ENCODE measurements at places on chromosomes 7 and 10.

GRCh38 chr10:19828278-19829049 lies 12.2 kb downstream of the PLXDC2 start:
- no peak for ATAC-seq

GRCh38 chr10:80296942-80297341 lies 7.5 kb upstream of the MAT1A start:
- no peak for ATAC-seq

GRCh38 chr7:16933296-16934279 lies 51.8 kb upstream of the AGR3 start:
- ATAC-seq = no peak

DNA sequence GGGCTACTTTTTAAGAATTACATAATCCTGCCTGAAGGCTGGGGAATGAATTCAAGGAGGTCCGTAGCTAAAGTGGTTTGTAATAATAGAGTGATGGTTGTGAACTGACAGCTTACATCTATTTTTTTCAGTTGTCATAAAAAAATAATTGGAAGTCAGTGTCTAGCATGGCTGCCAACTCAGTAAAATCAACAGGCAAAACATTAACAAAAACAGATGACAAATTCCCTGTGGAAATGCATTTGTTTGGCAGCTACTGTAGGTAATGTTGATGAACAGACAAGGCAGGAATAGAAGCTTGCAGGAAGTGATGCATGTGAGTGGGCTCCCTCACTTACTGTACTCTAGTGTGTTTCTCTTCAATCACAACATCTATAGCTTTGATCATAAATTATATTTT lies 766.0 kb upstream of the POT1 start:
- ATAC-seq = no peak

DNA sequence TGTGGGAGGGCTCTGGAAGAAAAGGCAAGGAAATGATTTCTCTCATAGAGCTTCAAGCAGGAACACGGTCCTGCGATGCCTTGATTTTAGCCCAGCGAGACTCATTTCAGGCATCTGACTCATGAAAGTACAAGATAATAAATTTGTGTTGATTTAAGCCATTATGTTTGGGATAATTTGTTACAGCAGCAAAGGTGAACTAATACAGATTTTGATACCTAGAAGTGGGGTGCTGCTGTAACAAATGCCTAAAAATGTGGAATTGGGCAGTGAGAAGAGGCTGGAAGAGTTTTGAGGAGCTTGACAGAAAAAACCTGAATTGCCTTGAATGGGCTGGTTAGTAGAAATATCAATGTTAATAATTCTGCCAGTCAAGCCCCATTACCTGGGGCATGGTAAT lies 44.1 kb upstream of the NRF1 start:
- ATAC-seq = no peak

DNA sequence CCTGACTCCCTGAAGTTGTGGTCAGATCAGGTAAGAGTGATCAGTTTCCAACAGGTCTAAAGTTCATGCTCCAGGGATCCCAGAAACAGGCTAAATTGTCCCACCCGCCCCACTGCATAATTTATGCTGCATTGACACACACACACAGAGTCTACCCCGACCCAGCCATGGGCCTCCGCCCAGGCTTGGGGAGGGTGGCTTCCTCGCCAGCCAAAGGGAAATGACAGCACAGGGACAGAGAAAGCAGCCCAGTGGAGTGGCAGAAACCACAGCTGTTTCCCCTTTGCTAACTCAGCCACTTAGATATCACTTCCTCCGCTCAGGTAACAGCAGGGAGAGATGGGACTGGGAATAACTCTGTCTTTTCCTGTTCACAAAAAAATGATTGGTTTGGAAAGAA lies 9.4 kb downstream of the SH3PXD2A start:
- ATAC-seq = peak; percentile 90

DNA sequence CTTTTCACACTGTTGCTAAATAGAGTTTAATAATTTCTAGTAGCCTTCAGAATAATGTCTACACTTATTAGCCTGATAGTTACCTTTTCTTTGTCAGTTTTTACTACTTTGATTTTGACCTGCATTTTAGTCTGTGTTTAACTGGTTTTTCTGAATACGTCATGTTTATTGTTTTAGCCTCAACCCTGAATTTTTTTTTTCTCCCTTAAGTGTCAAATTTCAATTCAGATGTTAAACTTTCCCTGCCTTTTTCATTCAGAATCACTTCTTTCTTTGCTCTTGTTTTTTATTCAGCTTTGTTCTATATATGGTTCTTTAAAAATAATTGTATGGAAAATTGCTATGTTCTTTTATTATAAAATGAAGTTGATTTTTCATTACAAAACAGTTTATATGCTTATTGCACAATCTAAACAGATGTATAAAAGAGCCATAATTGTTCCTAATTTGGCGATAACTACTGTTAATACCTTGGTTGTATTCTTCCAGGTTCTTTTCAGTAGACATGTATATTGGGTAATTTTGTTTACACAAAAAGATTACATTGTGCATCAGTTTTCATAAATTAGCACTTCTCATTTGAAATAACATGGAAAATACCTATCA lies 159.7 kb downstream of the ADK start:
- ATAC-seq = no peak

DNA sequence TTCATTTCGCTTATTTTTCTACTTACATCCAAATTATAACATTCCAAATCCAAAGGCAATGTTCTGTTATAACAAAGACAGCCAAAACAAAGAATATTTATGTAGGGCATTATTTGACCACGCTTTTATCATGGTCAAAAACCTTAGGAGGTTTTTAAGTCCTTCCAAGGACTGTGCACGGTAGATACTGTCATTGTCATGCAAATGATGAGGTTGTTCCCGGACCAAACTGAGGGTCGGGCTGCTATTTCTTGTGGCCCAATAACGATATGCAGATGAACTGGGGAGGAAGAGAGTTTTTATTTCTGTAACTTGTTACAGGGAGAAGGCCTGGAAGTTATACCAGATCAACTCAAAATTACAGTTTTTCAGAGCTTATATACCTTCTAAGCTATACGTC lies 56.6 kb upstream of the STEAP4 start:
- ATAC-seq = no peak

DNA sequence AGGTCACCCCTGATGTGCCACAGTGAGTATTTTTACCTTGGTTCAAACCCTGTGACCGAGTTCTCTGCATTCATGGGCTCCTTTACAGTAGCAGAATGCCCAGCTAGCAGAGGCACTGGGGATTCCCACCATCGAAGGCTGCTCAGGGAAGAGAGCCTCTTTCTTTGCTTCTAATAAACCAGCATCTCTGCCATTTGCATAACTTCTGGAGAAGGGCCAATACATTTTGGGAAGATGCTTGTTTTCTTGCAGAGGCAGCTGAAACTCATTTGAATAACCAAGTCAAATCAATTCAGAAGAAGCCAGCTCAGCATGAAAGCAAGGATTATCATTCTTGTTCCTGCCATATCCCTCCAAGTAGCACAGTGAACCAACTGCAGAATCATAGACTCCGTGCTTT lies 82.9 kb upstream of the WDR11 start:
- no peak for ATAC-seq

DNA sequence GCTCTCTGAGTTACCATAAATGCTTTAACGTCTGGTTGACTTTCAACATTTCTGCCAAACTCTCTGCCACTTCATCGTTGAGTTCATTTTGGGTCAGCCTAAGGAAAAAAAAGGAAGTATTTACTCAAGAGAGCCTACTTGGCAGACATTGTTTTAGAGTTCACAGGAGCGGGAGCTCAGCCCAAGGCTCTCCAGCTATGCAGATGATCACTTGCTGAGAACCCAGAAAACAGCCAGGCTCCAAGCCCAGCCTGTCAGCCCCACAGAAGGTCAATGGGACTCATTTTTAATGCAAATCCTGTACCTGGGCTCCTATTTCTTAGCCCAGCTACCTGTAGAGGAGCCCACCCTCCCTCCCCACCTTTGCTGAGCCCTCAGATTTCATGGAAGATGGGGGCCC lies 45.5 kb downstream of the NOD1 start:
- ATAC-seq = no peak

DNA sequence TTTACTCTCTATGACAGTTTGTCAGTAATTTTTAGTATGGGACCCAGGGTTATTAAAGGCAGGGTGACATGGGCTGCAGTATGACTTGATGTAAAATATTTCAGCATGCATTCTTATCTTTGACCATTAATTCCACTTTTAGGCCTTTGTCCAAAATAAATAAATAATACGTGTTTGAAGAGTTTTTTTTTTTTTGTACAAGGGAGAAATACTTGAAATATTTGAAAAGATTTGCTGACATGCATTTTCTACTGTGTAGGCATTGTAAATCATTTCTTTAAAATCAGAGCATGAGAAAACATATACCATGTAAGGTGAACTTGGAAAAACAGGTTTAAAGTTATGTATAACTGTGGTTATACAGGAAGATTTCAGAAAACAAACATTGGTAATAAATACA lies 23.5 kb downstream of the NRG3 start:
- no peak for ATAC-seq

DNA sequence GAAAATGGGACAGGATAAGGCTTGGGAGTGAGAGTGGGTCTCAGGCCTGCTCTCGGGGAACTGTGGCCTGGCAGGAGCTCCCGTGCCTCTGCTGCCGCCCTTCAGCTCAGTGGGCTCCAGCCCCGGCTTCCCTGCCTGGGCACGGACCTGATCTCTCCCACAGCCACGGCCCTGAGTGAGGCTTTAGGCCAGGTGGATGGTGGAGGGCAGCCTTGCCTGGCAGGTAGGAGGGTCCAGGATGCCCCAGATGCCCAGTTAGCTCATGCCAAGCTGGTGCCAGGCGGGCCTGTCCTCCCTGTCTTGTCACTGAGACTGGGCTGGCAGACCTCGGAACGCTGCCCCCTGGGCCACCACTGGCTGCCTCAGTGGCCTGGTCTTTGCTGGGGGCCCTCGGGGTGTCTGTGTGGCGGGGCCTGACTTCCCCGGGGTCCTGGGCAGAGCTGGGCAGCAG lies 116.6 kb downstream of the INPP5A start:
- ATAC-seq = no peak

DNA sequence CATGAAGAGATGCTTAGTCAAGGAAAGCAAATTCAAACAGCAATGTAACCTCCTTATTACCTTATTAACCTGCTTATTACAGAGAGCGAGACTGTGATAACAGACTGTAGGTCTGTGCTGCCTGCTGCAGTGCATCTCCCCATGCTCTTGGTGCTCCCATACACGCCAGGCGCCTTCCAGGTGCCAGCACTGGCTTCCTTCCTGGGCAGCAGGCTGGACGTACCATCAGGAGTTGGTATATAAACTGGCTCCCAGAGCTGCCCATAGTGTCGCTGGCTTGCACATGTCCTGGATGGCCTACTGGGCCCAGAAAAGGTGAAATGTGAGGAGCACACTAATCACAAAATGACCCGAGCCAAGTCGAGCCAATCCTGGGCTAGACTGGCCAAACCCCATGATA lies 13.5 kb downstream of the ATP6V0E2 start:
- ATAC-seq = no peak

DNA sequence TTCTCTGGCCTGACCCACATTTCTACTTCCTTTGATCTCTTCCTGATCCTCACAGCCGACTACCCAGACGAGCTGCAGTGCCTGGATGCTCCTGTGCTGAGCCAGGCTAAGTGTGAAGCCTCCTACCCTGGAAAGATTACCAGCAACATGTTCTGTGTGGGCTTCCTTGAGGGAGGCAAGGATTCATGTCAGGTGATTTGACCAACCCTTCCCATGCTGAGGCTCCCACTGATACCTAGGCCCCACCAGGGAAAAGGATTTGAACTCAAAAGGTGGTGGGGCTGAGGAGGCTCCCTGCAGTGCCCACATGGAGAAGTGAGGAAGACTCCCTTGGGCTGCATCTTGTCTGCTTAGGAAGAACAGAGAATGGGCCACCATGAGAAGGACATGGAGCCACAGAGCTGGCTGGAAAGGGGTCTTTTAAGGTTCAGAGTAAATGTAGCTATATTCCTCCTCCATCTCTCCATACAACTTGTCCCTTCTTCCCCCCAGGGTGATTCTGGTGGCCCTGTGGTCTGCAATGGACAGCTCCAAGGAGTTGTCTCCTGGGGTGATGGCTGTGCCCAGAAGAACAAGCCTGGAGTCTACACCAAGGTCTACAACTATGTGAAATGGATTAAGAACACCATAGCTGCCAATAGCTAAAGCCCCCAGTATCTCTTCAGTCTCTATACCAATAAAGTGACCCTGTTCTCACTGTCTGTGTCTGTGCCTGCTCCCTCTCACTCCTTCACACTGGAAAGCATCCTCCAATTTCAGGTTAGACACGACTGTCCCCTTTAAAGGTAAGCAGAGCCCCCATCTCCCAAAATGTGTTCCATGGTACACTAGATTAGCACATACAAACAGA lies 3.3 kb downstream of the PRSS1 start:
- no peak for ATAC-seq

GRCh38 chr10:50605951-50606270 lies 17.8 kb downstream of the SGMS1 start:
- no peak for ATAC-seq

DNA sequence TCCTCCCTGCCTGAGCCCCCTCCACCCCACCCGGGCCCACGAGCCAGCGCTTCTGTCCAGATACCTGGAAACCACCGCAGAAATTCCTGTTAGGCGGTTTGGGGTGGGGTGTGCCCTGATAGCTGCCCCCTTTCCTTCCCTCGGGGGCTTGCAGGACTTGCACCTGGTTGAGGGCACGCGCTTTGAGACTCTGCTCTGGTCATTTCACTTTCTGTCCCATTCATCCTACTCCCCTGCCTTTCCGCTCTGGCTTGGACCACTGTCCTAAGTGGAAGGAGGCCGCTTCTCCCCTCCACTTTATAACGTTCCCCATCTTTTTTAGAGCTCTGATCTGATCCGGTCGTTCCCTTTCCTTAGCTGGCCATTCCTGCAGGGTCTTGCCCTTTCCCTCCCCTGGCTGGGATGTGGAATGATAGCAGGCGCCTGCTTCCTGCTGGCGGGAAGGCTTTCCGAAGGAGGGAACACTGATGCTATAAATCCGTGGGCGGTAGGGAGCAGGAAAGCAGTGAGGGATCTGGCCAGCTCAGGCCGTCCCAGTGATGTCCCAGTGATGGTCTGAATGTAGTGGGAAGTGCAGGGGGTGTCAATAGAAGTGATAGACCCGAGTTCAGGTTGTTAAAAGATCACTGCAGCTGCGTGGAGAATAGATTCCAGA lies 852 bp upstream of the PRKAR1B start:
- no peak for ATAC-seq

DNA sequence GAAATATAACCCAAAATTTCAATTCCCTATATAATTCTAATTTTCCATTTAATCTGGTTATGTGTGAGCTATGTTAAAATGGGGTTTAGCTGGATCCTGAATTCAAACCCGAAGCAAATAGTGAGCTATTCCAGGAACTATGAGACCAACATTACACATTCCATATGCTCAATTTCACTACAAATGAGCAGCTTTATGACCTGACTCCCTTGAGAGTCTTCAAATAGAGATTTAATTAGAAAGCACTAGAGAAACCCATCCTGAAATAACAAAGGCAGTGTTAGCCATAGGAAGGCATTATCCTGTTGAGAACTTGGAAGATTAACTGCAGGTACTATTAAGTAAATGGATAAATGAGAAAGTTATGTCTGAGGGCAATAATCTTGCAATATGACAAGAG lies 890.0 kb downstream of the GRM8 start:
- no peak for ATAC-seq

DNA sequence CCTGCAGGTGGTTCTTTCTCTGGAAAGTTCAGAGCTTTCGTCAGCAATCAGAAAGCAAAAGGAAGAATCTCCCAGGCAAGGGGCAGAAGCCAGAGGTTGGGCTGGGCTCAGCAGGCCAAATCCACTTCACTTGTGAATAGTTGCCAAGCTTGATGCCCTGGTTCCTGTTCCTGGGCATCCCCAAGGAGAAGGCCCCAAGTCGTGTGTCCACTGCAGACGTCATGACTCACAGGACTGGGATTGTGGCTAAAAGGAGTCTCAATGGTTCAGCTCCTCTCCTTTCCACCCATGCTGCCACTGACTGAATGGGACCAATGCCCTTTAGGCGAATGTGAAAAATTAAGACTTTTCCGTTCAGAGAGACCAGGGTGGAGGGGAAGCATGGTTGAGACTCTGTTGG lies 38.6 kb upstream of the TRIM8 start:
- ATAC-seq = no peak
